ENCODE measurements at places on chromosomes 3 and 15.

GRCh38 chr3:186783731-186784515 is 546 bp downstream of the EIF4A2 start:
- DNase-seq: peak; percentile 93

- peak; percentile 33 for DNase-seq
Observed at GRCh38 chr3:79767194-79767904, 449 bp downstream of the ROBO1 start.

DNA sequence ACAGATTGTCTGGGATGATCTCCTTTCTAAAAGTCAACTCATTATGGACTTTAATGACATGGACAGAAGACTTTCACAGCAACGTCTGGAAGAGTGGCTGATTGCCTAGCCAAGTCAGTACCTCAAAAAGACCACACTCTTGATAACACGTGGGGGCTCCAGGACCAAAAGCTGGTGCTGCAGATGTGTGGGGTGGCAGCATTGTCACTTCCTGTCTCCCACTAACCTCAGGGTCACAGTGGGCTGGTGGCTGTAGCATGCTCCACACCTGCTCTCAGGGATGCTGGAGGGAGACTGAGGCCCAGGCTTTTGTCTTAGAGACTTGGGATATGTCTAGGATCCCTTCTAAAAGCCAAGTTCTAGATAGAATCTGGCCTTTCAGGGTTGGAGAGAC is 118.1 kb downstream of the APBA2 start:
- DNase-seq: no peak

- no peak for DNase-seq
Observed at GRCh38 chr3:105747696-105748095, 121.1 kb downstream of the CBLB start.

GRCh38 chr3:80014576-80014975 is 246.8 kb upstream of the ROBO1 start:
- DNase-seq: no peak

- DNase-seq: no peak
Observed at GRCh38 chr3:156252656-156253055, 132.3 kb downstream of the KCNAB1 start.

DNA sequence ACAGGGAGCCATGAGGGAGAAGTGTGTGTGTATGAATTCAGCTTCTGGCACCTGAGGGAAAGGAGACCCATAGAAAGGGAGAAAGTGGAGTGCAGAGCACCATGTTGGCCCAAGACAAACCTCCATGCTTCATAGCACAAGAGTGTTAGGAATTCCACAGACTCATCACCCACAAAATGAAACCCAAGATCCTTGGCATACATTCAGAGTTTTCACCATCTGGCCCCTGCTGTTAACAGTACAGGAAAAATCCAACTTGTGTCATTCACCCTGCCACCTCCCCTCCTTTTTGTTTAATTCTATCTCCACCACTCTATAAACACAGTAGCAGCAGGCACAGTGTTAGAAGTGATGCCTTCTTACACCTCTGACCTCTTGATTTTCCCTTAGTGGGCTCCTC is 60.0 kb upstream of the MNS1 start:
- peak; percentile 38 for DNase-seq

- DNase-seq: no peak
Observed at GRCh38 chr15:98433346-98433745, 215.0 kb upstream of the IGF1R start.

GRCh38 chr3:104855702-104856101 is 511.0 kb upstream of the ALCAM start:
- no peak for DNase-seq

- no peak for DNase-seq
Observed at GRCh38 chr15:90022345-90022744, 21.2 kb downstream of the ZNF710 start.

DNA sequence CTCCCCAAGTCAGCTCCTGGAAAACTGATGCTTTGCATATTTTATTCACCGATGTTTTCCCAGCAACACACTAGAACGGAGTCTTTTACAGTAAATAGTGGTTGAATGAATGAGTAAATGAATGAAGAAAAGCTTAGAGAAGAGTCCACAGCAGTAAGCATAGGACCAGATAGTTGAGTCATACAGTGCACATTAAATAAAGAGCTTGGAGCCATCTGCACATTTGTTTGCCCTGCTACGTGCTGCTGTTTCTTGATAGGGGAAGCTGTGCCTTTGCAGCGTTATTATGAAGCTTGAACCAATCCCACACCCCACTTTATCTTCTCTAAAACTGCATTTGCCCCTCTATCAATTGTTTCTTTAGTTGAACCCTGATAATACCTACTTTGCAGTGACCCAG is 1.2 kb downstream of the FAM98B start:
- no peak for DNase-seq

DNA sequence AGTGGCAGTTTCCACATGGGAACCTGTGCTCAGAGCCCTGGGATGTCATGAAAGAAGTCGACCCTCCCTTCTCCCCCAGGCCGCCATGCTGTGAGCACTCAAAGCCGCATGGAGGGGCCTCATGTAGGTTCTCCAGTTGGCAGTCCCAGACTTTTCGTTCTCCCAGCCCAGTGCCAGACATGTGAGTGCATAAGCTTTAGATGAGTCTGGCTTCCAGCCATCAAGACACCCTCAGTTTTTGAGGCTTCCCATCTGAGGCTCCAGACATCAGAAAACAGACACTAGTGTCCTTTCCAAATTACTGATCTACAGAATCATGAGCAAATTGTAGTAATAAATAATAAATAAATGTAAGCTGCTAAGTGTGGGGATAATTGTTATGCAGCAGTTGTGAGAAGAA is 136.5 kb upstream of the AGBL1 start:
- no peak for DNase-seq

GRCh38 chr3:48960841-48961413 is 29.1 kb upstream of the P4HTM start:
- no peak for DNase-seq

GRCh38 chr15:89119489-89120478 is 31.5 kb downstream of the ABHD2 start:
- DNase-seq: no peak

DNA sequence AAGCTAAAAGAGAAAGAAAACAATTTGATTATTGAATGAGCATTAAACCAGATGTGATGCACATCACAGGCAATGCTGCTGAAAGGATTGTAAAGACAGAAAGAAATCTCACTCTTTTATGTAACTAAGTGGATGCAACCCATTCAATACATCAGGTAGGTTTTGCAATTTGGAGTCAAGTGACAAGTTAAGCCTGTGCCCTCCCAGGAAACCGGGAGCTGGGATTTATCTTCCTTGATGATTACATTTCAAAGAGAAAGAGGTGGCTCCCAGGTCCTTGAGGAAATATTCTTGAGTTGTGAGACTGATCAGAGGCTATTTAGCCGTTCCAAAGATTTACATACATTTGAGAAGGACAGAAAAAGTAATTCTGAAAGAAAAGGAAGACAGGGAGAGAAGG is 219.0 kb upstream of the PROK2 start:
- DNase-seq: no peak

- no peak for DNase-seq
Observed at GRCh38 chr3:117706756-117707155, 997.2 kb downstream of the TUSC7 start.

DNA sequence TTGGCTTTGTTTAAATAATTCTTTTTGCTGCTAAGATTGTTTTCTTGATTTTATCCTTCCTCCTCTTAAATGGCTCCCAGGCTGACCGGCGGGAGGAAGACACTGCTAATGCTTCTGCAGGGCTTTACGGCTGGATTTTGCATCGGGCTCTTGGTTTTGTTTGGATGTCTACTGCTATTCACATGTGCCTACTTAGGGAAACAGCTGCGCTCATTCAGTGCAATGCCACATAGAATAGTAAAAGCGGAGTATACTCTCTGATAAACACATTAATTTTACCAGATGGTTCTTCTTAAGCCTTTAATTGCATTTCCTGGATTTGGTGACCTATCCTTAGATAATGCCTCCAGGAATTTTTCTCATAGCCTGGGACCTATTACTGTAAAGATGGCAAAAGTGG is 146.6 kb downstream of the THSD4 start:
- no peak for DNase-seq

DNA sequence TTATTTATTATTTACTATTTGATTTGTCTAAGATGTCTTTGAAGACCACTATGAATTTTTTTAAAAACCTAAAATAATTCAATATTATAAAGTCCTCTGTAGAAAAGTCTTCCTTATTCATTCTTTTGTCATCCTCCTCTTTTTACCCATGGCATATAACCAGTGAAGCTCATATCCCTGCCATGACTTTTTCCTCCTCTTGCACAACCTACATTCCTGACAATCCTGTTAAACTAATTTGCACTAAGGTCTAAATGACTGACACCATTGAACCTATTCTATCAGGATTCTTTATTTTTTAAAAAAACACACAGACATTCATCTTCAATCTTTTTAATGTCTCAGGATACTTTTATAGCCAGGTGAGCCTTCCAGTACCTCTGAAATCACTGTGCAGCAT is 159.9 kb upstream of the SLC2A2 start:
- DNase-seq: no peak

DNA sequence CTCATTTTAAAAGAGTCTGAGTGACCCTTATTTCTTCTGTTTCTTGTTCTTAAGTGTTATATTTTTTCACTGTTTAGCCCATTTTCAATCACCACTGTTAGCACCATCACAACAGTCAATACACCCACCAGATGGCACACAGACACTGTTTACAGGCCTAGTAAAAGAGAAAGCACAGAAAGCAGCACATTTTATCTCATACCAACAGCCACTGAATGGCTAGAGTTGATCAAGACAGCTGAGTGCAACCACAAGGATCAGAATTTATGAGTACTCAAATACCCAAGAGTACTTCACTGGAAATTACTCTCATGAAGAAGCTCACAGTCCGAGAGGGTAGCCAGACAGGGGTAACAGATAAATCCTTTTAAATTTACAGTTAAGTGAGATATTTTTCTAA is 127.0 kb downstream of the TFDP2 start:
- no peak for DNase-seq

- DNase-seq: no peak
Observed at GRCh38 chr15:63196842-63197241, 7.4 kb downstream of the RAB8B start.

DNA sequence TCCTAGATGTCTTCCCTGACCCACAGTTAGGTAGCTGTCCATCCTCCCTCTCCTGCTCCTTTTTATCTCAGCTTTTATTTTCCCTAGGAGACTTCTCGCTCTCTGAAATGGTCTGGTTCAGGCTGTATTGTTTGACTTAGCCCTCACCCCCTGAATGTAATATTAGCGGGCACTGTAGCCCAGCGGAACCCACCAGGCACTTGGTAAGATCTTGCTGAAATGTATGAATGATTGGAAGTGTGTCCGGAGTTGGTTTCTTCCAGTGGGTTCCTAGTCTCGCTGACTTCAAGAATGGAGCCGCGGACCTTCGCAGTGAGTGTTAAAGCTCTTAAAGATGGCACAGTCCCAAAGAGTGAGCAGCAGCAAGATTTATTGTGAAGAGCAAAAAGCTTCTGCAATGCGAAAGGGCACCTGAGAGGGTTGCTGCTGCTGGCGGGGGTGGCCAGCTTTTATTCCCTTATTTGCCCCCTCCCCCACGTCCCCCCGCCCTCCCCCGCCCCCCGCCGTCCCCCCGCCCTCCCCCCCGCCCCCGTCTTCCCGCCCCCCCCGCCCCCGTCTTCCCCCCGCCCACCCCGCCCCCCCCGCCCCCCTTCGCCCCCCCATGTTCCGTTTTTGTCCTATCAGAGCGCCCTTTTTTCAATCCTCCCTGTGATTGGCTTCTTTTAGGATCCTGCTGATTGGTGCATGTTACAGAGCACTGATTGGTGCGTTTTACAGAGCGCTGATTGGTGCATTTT is 694 bp upstream of the EEFSEC start:
- DNase-seq: no peak

Data from kidney (tissue), 22 donors.